ENCODE measurements at places on chromosomes 2 and 18.
A peak's percentile ranks its signal among the peaks of the same experiment; 100 is the strongest.

- peak; percentile 1 for DNase-seq
Observed at GRCh38 chr2:33448220-33448899, 28.1 kb upstream of the RASGRP3 start.

GRCh38 chr2:19759880-19760279 is 141.9 kb downstream of the TTC32 start:
- DNase-seq: no peak

DNA sequence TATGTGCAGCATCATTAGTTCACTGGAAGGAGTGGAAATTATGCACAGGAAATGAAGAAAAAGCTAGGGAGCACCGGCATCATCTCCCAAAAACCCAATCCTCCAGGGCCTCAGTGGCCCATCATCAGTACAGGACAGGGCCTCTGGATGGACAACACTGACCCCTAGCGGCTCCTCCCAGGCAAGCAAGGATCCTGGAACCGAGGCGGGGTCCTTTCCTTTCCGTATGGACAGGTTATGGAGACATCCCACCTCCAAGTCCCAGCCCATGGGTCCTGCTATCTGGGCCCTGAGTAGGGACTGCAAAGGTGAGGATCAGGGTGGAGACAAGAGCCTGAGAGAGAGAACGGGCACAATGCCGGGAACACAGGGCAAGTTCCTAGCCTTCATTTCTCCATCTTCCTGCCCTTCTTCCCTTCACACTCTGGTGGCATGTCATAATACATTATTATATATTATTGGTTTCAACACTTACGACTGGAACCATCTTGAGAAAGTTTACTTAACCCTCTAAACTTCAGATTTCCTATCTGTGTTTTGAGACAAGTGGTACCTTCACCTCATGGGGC is 68.2 kb downstream of the ZNF516 start:
- DNase-seq: no peak

DNA sequence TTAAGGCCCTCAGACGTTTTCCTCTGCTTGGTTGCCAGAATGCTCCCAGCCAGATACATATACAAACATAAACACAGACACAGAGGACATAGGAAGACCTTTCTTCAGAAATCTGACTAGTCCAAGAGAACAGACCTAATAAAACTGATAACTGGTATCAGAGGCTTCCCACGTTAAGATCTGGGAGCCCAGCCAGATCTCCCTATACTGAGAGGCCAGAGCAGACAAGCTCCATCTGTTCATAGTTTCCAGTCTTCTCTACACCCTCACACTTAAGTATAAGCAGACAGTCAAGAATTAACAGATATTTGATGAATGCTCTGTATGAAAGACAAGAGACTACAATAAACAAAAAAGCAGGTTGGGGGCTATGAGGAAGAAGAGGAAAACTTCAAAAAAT is 240.5 kb upstream of the CHAC2 start:
- no peak for DNase-seq

DNA sequence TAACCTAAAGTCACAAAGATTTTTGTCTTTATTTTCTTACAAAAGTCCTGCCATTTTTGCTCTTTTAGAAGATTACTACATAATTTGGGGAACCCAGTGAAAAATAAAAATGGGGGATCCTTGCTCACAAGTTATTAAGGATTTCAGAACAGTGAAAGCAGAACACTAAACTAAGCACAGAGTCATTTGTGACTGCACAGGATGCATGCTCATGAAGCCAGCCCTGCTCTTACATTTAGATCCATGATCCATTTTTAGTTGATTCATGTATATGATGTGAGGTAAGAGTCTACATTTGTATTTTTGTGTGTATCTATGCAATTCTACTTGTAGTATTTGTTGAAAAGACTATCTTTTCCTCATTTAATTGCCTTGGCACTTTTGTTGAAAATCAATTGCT is 21.8 kb downstream of the SP140L start:
- DNase-seq: no peak

DNA sequence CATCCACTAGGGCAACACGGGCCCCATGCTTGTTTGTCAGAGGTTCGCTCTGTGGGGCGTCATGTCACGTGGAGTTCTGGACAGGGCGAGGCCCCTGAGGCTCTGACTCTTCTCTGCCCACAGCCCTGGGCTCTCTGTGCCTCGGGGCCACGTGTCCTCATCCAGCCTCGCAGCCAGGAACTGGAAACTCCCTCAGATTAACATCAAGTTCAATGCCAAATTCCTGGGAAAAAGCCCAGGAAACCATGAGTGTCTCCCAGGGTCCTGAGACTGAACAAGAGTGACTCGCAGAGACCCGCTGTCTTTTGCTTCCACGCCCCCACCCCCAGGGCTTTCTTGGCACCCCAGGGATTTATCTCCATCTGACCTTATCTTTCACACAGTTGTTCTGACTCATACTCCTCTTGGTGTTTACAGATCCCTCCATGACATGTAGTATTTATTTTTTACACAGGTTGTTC is 174.0 kb upstream of the PIEZO2 start:
- no peak for DNase-seq

DNA sequence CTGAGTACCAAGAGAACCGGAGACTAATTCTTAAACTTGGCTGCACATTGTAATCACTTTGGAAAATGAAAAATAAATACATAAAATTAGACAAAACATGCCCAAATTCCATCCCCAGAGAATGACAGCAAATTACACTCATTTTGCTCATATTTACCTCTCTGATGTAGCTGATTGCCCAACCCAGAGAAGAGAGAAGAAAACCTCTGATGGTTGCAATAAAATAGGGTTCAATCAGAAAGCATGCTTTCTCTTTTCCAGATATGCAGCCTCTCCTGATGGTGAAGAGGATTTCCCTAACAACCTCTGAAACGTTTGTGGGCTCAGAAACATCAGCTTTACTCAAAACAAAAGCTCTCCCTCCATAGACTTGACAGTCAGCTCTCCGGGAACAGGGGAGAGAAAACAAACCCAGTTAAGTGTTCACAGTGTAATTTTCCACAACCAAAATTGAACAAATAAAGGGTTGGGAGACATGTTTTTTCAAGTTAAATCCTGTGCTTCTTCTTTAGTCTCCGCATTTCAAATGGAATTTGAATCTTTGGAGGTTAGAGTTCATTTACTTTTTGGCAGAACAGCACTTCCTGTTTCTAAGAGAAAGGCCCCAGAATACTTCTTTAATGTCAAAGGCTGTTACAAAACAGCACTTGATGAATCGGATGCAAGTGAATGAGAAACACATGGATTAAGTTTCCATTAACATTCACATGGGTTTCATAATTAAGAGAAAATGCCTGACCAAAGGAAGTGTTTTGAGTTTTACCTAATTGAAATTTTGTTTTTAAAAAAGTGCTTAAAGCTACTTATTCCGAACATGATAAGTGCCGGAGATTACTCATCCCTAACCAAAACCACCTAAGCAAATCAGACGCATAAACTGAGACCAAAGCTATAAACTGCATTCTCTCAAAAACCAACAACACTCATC is 570.1 kb upstream of the SYT4 start:
- DNase-seq: no peak

DNA sequence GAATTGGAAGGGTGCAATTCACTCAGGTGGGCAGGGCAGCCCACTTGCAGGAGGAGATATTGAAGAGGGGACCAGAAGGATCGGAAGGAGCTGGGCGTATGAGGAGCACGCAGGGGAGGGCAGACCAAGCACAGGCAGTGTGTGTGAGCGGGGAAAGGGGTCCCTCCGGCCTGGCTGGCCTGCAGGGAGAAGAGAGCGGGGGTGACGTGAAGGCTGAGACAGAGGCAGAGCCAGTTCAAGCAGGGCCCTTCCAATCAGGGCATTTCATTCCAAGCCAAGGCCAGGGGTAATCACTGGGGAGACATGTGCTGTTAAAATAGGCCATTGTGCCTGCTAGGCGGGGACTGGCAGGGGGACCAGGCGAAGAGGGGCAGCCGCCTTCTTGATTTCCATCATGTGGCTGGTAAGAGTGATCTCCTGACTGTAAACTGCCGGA is 62.2 kb downstream of the ACKR3 start:
- DNase-seq: no peak

GRCh38 chr2:62716768-62717167 is 11.3 kb downstream of the EHBP1 start:
- no peak for DNase-seq

DNA sequence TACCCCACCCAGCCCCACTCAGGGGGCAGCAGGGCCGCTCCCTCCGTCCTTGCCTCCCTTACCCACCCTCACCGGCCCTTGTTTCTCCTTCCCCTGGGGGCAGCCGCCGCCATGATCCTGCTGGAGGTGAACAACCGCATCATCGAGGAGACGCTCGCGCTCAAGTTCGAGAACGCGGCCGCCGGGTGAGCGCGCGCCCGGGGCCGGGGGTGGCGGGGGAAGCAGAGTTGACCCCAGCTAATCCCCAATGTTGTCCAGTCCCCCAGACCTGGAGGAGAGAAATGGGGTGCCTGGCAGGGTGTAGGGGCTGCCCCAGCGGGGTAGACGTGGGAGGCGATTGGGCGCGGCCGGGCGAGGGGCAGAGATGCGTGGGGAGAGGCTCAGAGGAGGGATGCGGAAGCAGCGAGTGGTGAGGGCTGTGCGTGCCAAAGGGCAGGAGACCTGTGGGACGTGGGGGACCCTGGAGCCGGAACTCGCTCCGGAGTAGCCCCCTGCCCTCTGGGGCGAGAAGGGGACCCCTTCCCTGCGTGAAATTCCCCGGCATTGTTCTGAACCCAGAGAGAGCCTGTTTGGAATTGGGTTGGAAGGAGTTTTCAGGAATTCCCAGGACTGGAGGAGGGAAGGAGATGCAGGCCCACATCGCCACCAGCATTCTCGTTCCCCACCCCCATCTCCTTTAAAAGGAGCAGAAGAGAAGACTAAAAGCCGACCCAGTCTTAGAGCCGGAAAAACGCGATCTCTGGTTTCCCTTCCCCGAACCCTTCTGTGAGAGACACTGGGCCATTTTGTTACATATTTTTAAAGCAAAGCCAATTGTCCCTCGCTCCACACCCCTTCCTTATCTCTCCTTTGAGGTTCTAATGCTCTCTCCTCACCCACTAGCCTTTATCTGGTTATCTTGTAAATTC is 625 bp downstream of the ARPC2 start:
- DNase-seq: peak; percentile 39

GRCh38 chr2:146821836-146822316 is 1023.0 kb upstream of the ACVR2A start:
- no peak for DNase-seq

DNA sequence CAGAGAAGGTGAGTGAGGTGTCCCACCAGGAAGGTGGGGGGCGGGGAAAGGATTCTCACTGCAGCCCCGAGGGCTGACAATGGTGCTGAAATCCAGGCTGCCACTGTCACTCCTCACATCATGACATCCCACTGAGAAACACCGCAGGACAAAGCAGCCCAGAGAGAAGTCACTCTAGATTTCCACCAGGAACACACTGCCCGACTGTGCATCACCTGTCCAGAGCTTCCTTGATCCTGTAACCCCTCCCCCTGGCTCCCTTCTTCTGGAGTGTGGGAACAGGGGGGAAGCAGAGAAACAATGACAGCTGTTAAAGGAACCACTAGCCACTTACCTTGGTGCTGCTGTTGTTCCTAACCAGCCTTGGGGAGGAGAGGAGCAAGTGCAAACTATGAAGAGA is 69.9 kb downstream of the MRO start:
- no peak for DNase-seq

DNA sequence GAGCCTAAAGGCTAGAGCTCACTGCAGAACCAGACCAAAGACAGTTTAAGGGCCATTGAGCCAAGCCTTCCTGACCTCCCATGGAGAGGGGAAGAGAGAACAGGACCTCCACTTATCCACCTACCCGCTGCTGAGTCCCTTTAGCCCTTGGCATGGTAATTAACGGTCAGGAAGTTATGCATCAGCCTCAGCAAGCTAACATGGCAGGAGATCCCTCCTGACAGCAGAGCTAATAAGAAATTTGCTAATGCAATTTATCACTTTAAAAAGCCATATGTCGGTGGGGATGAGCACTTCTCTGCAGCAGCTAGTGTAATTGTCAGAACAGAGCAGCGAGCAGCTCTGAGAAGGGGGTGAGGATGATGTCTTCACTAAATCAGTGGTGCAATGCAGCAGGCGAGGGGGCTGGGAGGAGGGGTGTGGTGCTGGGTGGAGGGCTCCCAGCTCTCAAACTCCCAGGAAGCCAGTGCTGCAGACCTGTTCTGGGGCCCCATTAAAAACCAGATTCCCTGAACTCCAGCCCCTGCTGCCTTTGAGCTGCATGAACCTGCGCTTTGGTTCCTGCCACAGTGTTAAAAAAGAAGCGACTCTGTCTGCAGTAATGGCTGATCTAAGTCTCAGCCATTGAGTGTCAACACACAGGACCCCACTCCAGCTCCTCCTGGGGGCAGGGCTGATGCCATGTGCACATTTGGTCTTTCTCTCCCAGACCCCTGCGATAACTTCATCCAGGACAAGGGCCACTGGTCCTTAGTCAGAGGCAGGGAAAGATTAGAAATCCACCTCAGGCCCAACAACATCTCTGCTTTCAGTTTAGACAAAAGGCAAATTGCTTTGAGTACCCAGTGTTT is 84.2 kb upstream of the STPG4 start:
- no peak for DNase-seq

- no peak for DNase-seq
Observed at GRCh38 chr2:134408386-134408785, 154.5 kb downstream of the MGAT5 start.

DNA sequence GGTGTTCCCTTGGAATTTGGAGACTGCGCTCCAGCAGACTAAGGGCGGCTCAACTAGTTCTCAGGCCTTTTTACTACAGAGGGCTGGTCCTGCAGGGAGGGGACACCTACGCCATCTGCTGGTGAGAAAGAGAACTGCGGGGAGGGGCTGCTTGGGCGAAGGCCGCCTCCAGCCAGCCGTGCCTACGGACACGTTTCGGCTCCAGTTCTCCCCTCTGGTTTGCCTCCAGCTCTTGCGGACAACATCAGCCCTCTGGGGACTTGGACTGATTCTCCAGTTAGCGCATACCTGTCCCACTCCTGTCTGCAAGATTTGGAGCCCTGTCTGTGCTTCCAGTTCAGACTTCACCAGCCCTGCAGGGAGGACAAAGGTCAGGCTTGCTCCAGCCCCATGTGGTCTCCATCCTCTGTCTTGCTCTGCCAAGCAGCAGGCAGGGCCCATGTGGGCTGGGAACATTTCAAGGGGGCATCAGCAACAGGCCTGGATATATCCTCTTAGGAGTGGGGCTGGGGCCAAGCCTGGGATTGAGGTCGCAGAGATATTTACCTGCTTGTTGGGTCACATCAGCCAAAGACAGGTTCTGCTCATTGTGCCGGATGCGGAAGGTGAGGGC is 10.3 kb downstream of the PTPRN start:
- peak; percentile 89 for DNase-seq

DNA sequence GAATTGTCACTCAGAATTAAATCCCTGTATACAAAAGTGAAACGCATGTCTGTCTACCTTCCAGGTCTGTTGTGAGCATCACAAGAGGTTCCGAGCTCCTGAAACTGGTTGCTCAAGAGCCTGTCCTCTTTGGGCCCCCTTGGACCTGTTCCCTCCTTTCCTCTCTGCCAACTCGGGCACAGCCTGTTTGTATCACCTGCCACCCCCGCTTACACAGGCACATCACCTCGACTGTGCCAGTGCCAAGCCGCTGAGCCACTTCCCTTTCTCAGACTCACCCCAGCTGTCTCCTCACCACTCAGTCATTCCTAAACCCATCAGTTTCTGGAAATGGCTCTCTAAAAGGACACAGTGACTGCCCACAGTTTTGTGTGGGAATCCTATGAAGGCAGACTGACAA is 3.1 kb downstream of the EFR3B start:
- no peak for DNase-seq
